ENCODE measurements at places on chromosomes 16 and 17. TPM values are rescaled to one million over a fixed set of nuclear protein-coding genes. Genes with fewer than 3 reads are reported as not detected.

Gene COX6A2
- total RNA-seq, result not detected

Gene ARL16
- 40.7 TPM for total RNA-seq

DNA sequence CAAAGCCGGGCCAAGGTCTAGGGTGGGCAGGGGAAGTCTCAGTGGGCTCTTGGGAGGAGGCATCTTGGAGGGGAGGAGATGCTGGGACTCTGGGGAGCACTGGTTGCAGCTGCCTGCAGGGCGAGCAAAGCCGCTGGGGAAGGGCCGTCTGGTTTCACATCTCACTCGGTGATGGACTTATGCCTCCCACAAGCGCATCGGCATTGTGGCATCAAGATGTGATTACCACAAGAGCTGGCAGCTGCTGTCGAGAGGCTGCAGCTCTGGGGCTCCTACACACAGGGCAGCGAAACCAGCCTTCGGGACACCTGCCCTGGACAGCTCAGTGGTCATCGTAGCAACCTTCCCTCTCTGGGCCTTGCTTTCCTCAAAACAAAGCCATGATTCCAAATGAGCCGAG lies 3.1 kb upstream of the KCNJ12 start:
- DNase-seq, result peak; percentile 95

GRCh38 chr16:66277311-66278070 lies 89.0 kb upstream of the CDH5 start:
- DNase-seq, result no peak
